ENCODE measurements at places on chromosomes 11 and 22.

DNA sequence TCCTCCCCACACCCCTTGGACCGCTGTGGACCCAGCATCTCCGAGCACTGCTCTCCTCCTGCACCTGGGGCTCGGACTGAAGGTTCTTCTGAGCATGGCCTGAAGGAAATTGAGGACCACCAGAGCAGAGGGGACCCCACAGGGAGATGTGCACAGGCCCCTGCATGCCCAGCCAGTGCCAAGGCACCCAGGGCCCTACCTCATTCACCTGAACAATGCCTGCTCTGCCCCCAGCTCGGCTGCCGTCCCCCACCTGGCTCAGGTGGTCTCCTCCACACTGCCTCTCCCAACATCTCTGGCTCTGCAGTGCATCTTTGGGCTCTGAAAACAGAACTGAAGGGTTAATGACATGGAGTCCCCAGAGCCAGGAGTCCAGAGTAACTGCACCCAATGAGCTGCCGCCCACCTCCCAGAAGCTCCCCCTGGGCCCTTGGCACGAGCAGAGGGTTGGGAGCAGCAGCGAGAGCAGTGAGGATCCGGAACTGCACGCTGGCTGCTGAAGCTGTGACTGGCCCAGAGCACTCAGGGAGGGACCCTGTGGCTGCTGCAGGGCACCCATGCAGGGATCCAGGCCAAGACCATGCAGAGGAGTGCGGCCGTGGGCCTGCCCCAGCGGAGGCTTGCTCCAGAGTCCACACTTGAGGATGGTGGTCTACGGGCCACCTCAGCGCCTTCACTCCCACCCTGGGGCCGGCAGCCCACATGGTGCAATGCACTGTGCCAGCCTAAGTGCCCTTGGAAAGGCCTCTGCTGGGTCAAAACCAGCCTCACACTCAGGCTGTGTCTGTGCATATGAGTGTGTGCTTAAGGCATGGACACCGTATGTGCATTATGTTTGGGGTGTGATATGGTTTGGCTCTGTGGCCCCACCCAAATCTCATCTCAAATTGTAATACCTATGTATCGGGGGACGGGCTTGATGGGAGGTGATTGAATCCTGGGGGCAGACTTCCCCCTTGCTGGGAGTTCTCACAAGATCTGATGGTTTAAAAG is 686.1 kb downstream of the TBC1D22A start:
- DNase-seq = no peak

DNA sequence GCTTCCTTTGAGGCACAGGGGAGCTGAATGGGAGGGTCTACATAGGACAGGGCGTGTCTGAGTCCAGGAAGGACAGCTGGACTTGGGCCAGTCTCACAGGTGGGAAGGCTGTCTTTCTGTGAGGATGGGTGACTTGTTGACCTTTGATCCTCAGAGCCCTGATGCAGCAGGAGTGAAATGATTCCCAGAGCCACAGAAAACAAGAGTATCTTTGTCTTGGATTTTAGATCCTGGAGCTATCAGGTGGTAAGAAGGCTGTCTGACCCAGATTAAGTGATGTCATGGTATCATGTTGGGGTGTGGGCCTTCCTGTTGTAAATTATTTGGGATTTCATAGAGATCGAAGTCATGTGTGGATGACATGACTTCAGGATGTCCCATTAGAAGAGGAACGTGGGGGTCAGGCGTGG is 15.0 kb downstream of the PTPRJ start:
- no peak for DNase-seq

GRCh38 chr11:111362887-111363411 is 16.1 kb downstream of the POU2AF1 start:
- no peak for DNase-seq

DNA sequence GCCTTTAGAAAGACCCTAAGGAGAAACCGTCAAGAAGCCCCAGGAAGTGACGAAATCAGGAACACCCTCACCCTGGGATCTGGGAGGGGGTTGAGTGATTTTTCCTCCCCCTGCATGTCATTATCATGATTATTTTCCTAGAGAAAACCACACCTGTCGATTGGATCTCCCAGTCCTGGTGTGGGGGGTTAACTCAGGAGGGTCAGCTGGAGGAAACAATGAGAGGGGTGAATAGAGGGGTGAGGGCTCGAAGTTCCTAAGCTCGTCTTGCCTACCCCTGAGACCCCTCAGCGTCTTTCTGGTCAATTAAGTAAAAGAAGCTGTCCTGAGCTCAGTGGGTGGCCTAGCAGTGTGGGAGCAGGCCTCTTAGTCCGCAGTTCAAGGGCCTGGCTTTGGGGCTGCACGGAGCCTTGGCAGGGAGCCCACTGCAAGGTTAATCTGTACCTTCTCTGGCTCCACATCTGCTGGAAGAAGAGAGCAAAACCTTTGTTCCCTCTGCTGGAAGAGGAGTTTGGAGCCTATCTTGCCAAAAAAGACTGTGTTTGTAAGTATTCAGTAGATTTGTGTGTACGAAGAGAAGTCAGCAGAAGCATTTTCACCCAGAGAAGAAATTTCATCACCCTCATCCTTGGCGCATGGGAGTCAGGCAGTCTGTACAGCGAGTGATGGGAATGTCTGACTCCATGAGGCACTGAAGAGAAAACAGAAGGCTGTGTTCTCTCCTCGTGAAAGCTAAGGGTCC is 34.2 kb upstream of the FTH1 start:
- DNase-seq = no peak

GRCh38 chr11:119134389-119134978 is 13.1 kb downstream of the HINFP start:
- no peak for DNase-seq

GRCh38 chr11:83508804-83509203 is 222.6 kb upstream of the CCDC90B start:
- DNase-seq = peak; percentile 75

- no peak for DNase-seq
Observed at GRCh38 chr11:129747071-129747470, 68.6 kb upstream of the TMEM45B start.

GRCh38 chr22:33049119-33049729 is 9.0 kb downstream of the SYN3 start:
- DNase-seq = no peak

- peak; percentile 51 for DNase-seq
Observed at GRCh38 chr11:99015634-99016454, 4.9 kb upstream of the CNTN5 start.

- DNase-seq = no peak
Observed at GRCh38 chr11:116379185-116379828, 393.5 kb downstream of the BUD13 start.

GRCh38 chr22:28896611-28897010 is 13.2 kb downstream of the ZNRF3 start:
- no peak for DNase-seq

- no peak for DNase-seq
Observed at GRCh38 chr11:14783788-14784187, 108.2 kb downstream of the CYP2R1 start.

DNA sequence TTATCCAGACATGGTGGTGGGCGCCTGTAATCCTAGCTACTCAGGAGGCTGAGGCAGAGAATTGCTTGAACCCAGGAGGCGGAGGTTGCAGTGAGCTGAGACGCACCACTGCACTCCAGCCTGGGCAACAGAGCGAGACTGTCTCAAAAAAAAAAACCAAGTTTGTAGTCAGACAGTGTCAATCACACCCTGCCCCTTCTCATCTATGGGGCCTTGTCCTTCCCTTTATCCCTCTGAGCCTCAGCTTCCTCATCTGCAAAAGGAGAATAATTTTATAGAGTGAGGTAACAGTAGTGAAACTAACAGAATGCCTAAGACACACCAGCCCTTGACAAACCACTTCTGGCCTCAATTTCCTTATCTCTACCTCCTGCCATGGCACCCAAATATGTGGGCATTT is 10.7 kb downstream of the BCL9L start:
- DNase-seq = no peak

- no peak for DNase-seq
Observed at GRCh38 chr22:49147617-49148175, 680.0 kb downstream of the BRD1 start.

- DNase-seq = no peak
Observed at GRCh38 chr11:36441610-36442208, 68.4 kb downstream of the TRAF6 start.

DNA sequence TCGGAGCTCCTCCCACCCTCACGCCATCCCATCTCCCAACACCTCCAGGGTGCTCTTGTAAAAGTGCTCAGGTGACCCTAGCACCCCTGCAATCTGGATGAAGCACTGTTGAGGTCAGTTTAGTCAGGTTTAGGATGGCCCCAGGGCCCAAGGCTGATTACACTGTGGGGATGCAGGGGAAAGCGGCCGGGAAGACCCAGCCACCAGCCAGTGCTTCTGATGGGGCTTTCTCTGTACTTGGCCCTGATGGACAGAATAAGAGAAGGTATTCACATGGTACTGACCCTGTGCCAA is 28.7 kb downstream of the TPBGL start:
- DNase-seq = no peak

Measured in NCI-H774 (cell line).